ENCODE measurements at places on chromosomes 11 and 22. TPM values are rescaled to one million over a fixed set of nuclear protein-coding genes. Genes with fewer than 3 reads are reported as not detected.

- DNase-seq = no peak
These were observed 46.7 kb upstream of the SCUBE2 start for GRCh38 chr11:9138133-9138453.

DNA sequence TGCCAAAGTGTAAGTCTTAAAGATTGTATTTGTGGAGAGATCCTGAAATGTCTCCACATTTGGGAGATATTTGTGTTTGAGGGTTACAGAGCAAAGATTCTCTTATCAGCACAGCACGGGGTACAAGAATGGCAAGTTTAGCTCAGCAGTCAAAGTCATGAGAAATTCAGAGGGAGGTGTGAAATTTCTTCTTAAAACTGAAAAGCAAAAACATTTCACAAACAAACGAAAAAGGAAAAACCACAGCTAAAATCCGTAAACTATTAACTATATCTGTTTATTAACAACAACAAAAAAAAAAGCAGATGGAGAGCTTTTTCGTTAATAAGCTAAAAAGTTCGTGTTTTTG is 40.9 kb upstream of the ETS1 start:
- DNase-seq = no peak

DNA sequence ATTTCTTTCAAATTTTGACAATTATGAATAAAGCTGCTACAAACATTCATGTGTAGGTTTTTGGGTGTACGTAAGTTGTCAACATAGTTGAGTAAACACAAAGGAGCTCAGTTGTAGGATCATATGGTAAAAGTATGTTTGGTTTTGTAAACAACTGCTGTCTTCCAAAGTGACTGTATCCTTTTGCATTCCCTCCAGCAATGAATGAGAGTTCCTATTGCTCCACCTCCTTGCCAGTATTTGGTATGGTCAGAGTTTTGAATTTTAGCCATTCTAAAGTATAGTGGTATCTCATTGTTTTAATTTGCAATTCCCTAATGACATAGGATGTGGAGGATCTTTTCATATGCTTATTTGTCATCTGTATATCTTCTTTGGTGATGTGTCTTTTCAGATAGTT is 28.0 kb upstream of the PHOX2A start:
- no peak for DNase-seq

GRCh38 chr11:16738947-16739815 is 734 bp downstream of the C11orf58 start:
- no peak for DNase-seq

- no peak for DNase-seq
These were observed 115.6 kb downstream of the FANCF start for GRCh38 chr11:22510010-22510409.

GRCh38 chr11:93756748-93757147 is 15.3 kb downstream of the C11orf54 start:
- DNase-seq = no peak

- no peak for DNase-seq
These were observed 480 bp upstream of the MTMR2 start for GRCh38 chr11:95924414-95924760.

DNA sequence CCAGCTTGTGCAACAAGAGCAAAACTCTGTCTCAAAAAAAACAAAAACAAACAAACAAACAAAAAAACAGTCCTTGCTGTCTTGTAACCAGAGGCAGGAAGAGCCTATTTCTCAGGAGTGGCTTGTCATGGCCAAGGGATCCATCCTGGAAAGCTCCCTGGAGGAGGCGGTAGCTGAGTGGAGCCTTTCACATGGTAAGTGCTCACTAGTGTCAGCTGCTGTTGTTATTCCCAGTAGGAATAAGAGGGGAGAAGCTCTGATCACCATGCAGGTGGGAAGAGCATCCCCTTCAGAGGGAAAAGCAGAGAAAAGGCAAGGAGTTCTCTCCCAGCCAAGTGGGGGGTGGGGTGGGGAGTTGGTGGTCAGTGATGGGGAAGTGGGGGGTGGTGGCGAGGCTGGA is 54.6 kb upstream of the WNT7B start:
- DNase-seq = no peak

GRCh38 chr11:30254307-30255298 is 23.8 kb downstream of the FSHB start:
- no peak for DNase-seq

GRCh38 chr22:21962655-21962949 is 10.0 kb upstream of the PPM1F start:
- DNase-seq = no peak

- no peak for DNase-seq
These were observed 24.3 kb upstream of the MRGPRX2 start for GRCh38 chr11:19084661-19085315.

DNA sequence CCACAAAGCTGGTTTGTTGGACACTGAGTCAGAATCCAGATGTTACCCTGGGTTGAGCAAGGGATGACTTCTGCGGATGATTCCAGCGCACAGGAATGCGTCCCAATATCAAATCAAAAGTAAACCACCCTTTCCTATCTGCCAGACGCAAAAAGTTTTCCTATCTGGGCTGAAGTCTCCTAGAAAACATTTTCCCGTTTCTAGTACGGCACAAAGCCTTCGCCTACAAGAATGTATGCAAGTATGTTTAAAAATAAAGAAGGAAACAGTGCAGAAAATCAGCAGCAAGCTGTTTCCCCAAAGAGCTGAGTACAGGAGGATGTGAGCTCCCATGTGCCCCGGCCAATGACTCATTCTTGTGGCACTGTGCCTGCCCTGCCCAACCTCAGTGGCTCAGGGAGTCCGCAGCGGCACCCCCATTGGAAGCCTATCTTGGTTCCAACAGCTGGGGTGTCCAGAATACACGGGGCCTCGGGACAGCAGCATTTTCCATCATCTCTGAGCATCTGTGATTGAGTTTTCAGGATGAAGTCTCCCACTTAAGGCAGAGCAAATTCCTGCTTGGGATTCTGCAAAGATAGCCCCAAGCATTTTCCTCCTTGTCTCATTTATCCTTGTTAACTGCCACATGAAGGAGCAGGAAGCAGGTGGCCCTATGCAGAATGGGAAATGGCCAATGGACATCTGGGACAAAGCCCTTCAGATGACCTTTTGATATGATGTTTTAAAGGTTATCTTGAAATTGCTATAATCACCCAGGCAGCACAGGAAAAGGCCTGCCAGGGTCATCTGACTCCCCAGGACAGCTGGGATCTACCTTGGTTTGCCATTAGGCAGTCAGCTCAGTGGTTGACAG is 17.5 kb downstream of the KCNJ5 start:
- peak; percentile 33 for DNase-seq

- DNase-seq = no peak
These were observed 72.4 kb upstream of the BIRC3 start for GRCh38 chr11:102244681-102245409.

- peak; percentile 87 for DNase-seq
These were observed 2.2 kb upstream of the RPS19BP1 start for GRCh38 chr22:39534591-39535356.

- no peak for DNase-seq
These were observed 33.6 kb upstream of the EHF start for GRCh38 chr11:34587282-34587677.

DNA sequence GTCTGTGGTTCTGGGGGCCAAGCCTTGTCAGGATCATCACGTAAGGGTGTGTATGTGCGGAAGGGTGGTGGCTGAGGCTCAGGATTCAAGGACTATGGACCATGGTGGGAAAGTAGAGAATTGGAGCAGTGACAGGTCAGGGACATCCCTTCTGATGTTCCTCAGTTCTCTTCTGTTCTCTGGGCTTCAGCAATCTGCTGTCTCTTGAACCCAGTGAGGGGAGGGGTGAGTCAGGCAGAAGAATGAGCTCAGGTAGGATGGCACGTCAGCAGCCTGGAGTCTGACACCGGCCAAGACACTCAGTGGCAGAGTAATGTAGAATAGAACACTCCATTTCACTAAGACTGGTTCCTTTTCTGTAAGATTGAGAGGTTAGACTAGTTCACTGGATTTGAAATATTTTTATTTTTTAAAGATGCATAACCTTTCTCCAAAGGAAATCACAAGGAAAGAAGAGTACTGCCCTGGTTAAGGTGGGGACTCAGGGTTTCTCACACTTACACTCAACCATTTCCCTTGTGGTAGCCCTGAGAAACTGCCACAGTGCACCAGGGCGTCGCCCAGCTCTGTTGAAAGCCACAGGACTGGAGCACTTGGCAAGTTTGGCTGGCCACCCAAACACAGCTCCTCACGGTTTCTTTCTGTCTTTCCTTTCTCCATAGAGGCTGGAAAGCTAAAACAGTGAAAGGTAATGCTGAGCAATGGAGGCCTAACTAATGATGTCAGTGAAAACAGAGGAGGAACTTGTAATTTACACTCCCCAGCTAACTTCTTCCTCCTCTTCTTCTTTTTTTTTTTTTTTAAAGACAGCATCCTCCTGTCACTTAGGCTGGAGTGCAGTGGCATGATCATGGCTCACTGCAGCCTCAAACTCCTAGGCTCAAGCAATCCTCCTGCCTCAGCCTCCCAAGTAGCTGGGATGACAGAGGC is 23.1 kb upstream of the MICAL2 start:
- DNase-seq = peak; percentile 64

DNA sequence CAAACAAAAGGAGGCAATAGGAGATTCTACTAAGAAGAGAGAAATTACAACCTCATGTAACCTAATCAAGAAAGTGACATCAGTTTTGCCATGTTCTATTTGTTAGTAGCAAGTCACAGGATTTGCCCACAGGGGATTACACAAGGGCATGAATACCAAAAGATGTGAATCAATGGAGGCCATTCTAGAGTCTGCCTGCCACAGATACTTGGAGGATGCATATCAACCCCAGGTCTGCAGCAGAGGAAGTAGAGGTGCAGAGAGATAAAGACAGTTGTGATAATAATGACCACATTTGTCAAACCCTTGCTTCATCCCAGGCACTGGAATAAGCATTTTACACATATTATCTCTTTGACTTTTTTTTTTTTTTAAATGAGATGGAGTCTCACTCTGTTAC is 2.4 kb upstream of the ASCC2 start:
- DNase-seq = no peak

GRCh38 chr11:121337078-121337477 is 44.5 kb downstream of the SC5D start:
- DNase-seq = peak; percentile 47

DNA sequence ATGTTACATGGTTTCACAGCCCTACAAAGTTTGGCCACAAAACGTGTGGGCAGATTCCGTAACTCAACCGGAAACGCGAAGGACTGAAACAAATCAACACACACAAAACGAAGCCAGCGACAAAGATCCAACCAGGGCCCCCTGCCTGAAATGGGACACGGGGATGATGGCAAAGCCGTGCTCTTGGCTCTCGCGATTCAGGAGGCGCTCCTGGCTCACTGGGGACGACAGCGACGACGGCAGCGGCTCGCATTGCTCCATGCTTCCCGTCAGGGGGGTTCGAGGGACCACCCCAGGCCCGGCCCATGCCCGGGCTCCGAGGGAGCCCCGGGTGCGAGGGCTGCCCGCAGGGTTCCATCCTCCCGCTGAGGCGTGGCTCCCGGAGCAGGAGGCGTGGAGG is 4786.8 kb upstream of the OR11H1 start:
- DNase-seq = no peak

DNA sequence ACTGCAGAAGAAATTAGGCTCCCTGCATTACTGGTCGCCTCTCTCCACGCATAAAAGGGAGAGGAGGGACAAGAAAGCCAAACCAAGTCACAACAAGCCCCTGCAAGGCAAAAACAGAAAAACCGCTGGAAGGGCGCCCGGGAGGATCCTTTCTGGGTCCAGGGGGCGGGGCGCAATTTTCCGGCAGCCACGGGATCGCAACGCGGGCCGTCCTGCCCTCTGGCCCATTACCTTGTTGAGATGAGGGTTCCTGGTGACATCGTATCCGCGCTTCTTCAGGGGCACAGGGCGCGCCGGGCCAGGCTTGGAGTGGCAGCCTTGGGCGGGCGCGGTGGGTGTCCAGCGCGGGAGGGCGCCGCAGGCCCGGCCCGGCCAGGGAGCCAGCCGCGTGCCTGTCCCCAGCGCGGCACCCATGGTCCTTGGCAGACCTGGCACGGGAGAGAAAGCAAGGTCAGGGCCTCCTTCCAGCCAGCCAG is 847 bp downstream of the ME3 start:
- DNase-seq = no peak

- no peak for DNase-seq
These were observed 560.8 kb downstream of the ETS1 start for GRCh38 chr11:128026596-128026995.

GRCh38 chr11:89147229-89147628 is 30.4 kb upstream of the TYR start:
- no peak for DNase-seq

DNA sequence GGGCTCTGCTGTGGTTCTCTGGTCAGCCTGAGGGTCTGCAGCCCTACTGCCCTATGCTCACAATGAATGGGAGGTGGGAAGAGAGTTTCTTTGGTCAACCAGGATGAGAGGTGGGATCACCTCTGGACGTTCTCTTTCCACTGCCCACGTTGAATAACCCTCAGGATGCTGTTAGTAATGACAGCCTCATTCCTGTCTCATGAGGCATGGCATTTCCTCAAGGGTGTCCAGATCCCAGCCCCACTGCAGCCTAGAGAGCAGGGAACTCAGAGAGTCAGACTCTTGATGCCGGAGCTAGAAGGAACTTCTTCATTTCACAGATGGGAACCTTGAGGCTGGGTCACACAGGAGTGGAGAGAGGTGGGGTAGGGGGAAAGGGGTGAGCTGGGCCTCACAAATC is 196.0 kb downstream of the CEP164 start:
- no peak for DNase-seq

DNA sequence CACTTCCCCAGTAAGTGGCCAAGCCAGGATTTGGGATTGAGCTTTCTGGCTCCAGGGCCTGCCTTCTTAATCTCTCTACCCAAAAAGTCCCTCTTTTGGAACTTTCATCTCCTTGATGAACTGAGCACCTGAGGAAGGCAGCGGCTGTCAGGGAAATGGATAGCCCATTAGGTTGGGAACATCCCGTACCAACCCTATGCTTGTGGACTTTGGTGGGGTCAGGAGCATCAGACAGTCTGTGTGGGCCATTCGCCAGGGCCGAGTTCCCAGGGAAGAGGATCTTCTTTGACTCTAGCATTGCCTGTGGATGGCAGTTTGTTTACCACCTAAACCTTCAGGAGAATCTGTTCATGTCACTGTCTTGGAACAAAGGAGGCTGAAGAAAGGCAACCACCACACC is 30.2 kb downstream of the ARHGEF17 start:
- DNase-seq = no peak

- no peak for DNase-seq
These were observed 56.1 kb upstream of the TIMP3 start for GRCh38 chr22:32745251-32745995.

DNA sequence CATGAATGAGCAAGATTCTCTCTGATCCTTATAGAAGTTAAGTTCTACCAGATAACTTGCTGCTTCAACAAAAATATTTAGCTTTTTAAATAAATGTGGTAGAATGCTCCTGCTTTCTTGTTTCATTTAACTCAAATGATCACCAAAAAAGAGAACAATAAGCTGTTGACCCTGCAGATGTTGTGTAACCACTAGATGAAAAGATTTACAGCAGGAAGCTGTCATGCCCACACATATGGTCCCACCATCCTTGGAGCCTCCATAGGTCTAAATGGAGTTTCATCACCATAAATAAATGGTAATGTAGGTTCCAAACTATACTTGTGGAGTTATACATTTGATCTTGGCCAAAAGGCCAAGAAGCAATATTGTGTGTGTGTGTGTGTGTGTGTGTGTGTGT is 118.8 kb downstream of the RRAS2 start:
- no peak for DNase-seq

Gene KCTD14
- total RNA-seq = 0.17 TPM

Gene VSTM5
- not detected for total RNA-seq

Gene C11orf87
- not detected for total RNA-seq

Gene CRYBA4
- total RNA-seq = 0.36 TPM

Gene ISX
- not detected for total RNA-seq

Gene OR51I1
- total RNA-seq = not detected

Gene MUC6
- not detected for total RNA-seq

Gene MAPK8IP2
- total RNA-seq = 0.19 TPM

Gene ST3GAL4
- total RNA-seq = 9.8 TPM

Gene TPBGL
- total RNA-seq = 0.07 TPM

Gene SHISA8
- total RNA-seq = 1.1 TPM

Data from activated CD4-positive, alpha-beta memory T cell treated with anti-CD3 and anti-CD28 coated beads for 36 hours (primary cell).